ENCODE measurements at places on chromosomes 4 and X.

DNA sequence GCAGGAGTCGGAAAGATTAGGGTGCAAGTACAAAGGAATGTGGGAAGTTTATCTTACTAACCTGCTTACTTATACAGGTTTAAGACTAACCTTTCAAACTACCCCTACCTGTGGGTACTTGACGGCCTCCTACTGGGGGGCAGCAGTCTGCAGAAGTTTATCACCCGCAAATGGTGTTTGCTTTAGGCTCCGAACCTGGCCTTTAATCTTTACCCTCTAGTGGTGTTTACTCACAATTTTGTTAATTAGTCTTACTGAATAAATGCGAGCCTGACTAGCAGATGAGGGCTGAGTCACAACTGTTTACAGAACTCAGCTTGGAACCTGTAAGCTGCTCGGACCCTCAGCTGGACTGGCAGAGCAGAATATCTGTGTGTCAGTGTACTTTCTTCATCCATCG is 204.2 kb upstream of the GPRIN3 start:
- no peak for DNase-seq

DNA sequence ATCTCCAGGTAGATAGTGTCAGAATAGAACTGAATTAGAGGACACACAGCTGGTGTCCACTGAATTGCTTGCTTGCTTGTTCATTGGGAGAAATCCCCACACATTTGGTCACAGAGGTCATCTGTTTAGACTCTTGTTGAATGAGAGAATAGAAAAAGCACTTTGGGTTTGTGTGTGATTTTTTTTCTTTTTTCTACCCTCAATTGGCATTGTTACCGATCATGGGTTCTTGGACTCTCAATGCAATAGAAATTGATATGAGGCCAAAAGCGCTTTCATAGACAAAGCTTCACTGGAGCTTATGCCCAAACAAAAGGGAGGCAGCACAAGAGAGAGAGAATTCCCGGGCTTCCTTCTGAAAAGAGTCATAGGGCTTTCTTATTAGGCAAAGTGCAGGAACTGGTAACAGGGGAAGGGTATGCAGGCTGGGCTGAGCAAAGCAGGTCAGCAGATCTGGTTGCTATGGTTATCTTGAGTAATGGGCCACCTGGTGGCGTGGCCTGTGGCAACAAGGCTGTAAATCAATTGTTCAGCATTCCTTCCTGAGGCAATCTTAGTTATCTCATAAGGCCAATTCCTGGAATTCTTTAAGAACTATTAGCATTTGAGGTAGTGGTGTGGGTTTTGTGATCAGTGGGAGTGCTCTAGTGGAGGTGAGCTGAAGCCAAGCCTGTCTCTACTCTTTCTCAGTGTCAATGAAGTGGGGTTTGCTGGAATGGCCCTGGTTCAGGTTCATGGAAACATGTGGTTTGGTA is 5.3 kb upstream of the GPR82 start:
- no peak for DNase-seq

DNA sequence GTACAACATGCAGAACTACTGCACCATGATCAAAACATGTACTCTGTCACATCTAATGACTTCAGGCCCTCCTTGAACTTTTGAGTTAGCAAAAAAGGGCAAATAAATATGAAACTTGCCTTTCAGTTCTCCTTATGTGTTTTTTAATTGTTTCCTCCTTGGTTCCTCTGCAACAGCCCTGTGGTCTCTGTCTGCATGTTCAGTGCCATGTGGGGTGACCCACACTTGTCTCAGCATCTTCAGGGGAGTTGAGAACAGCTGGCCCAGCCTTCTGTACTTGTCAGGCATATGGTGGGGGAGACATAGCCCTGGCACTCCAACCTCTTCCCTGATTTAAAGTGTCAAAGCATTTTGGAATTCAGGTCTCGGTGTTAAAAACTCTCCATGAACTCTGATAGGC is 188.0 kb upstream of the PGRMC2 start:
- DNase-seq, result no peak

- DNase-seq, result peak; percentile 22
Measured at GRCh38 chr4:139904406-139904805, 238.8 kb downstream of the MGST2 start.

DNA sequence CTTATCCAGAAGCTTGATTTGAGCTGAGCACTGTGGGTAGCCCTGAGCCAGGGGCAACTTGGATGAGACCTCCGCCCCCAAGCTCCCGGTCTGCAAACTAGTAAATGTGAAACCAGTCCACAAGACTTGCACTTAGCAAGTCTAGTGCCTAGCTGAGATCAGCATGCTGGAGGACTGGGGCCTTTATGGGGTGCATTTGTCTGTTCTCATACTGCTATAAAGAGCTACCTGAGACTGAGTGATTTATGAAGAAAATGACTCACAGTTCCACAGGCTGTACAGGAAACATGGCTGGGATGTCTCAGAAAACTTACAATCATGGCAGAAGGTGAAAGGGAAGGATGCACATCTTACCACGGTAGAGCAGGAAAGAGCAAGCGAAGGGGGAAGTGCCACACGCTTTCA is 42.1 kb upstream of the HOPX start:
- DNase-seq, result no peak

GRCh38 chr4:142660728-142661127 is 185.4 kb downstream of the INPP4B start:
- DNase-seq, result no peak

GRCh38 chr4:53702334-53703266 is 111.3 kb upstream of the LNX1 start:
- DNase-seq, result no peak

DNA sequence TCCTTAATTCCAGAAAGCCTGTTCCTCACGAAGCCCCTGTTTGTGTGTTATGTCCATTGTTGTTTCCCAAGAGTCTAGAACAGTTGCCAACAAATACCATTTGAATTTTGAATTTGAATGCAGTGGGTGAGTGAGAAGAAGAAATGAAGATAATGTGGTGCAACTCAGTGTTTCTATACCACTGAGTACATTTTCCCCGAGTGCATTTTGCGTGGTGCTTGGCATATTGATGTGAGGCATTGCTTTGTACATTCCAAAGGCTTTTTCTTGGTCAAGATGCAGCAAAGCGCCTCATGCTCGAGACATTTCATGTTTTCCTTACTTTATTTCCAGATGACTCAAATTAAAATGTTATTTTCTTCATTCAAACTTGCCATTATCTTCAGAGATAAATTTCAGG is 253.1 kb upstream of the RPS6KA3 start:
- no peak for DNase-seq

DNA sequence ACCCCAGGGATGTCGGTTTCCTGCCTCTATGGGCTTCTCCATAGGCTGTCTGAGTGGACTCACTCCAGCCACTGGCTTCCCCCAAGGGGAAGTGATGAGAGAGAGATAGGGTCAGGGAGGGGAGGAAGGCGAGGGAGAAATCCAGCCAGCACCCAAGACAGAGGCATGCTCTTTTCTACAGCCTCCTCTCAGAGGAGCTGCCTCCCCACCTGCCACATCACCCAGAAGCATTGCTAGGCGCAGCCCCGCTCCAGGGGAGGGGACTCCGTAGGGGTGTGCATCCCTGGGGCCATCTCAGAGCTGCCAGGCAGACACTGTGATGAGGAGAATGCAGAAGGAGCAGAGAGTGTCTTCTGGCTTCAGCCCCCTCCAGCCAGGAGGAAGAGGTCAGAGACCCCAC is 109.5 kb upstream of the NKX1-1 start:
- DNase-seq, result no peak

DNA sequence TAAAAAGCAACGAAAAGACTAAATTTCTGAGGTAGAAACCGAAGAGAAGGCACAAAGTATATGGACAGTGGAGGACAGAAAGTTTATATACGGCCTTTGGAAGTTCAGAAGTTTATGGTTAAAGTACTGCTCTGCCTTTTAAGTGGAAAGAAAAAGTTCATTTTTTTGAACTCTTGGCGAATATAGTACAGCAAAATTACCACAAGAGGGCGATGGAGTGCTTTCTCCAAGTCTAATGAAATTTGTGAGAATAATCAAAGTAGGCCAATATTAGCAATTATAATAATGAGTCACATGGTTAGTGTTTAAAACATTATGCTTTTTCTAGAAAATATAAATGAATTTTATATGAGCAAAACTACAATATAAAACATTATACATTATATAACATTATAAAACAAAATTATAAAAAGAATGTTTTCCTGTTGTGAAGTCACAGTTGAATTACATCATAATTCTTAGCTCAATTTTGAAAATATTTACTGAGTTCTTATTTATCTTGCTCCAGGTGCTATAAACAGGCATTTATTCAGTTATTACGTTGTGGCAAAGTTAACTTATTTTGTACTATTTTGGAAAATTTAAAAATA is 136.2 kb upstream of the BMPR1B start:
- no peak for DNase-seq

GRCh38 chr4:76016393-76016792 is 6.9 kb downstream of the CXCL10 start:
- no peak for DNase-seq

- no peak for DNase-seq
Measured at GRCh38 chr4:38572793-38573192, 91.2 kb upstream of the KLF3 start.

- no peak for DNase-seq
Measured at GRCh38 chrX:113651306-113651705, 810.7 kb upstream of the AMOT start.

DNA sequence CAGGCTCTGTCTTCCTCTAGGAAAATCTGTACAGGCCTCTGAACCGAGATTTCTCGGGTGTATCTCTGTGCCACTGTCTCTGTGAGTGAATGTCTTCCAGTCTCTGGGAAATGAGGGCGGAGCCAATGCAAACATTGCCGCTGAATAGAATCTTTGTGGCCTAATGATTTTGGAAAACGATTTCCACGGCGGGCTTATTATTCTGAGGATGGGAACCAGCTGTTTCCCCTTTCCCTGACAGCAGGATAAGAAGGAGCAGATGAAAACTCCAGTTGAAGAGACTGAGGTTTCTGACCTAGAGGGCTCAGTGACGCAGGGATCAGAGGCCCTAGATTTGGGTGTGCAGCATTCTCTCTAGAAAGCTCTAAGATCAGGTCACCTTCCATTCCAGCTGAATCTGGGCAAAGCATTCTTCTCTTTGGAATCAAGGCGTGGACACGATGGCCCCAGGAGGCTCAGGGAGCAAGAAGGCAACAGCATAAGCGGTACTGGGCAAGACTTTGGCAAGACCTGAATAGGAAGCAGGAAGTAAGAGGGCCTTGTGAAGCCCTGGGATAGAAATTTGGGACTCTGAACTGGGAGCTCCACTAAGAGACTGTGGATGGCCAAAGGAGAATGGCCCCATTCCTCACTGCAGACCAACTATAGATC is 47.3 kb downstream of the PJA1 start:
- no peak for DNase-seq

GRCh38 chrX:8089141-8089540 is 81.9 kb downstream of the VCX2 start:
- no peak for DNase-seq

DNA sequence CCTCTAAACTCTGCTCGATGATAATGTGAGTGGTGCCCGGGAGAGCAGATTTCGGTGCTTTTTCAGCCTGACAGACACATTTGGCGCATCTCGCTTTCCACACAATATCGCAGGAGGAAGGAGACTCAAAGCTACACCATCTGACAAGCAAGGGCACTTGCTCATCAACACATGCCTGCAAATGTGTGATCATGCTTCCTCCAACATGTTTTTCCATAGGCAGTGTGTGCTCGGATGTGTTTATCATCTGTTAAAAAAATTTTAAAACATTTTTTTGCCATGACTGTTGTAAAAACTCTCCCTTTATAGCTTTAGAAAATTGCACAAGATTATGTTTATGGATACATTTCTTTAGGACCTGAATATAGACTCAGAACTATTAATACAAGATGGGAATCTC is 170.3 kb upstream of the PUDP start:
- no peak for DNase-seq

DNA sequence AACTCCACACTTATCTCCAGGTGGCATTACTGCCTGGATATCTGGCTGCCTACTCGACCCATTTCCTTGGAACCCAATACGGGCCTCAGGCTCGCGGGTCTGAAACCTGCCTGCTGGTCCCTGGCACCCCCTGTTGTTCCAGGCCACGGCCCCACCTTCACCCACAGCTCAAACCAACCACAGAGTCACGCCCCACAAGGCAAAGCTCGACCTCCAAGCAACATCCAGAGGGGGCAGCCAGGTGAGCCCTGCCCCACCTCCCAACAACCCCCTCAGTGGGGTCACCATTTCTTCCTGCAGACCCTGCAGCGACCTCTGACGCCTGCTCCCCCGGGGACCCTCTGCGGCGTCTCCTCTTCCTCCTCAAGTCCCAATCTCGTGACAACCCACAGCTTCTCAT is 76.2 kb downstream of the WFS1 start:
- no peak for DNase-seq

GRCh38 chr4:123216946-123217345 is 179.6 kb upstream of the SPRY1 start:
- DNase-seq, result no peak

- no peak for DNase-seq
Measured at GRCh38 chrX:20231598-20231997, 35.1 kb downstream of the RPS6KA3 start.
